Central memory CD4-positive, alpha-beta T cell (primary cell): ENCODE measurements at places on chromosomes 1 and 21.

- no peak for DNase-seq
Measured at GRCh38 chr1:161702250-161702649, 4.8 kb upstream of the FCRLA start.

DNA sequence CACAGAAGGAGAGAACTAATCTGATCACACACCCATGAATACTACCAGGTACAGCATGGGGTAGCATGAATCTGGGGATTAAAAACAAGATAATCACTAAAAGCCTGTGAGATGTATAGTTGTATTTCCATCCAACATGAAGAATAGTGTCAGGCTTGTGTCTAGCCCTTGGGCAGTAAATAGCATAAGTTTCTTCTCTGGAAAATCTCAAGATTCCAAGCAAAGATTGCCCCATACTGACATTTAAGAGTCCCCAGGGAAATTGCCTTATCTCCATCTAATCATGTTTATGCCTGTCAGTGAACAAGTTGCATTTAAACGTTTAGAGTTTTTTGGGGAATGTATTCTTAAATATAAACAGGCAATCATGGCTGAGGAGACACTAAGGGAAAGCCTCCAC, 109.2 kb upstream of the SERTAD4 start:
- DNase-seq, result no peak

DNA sequence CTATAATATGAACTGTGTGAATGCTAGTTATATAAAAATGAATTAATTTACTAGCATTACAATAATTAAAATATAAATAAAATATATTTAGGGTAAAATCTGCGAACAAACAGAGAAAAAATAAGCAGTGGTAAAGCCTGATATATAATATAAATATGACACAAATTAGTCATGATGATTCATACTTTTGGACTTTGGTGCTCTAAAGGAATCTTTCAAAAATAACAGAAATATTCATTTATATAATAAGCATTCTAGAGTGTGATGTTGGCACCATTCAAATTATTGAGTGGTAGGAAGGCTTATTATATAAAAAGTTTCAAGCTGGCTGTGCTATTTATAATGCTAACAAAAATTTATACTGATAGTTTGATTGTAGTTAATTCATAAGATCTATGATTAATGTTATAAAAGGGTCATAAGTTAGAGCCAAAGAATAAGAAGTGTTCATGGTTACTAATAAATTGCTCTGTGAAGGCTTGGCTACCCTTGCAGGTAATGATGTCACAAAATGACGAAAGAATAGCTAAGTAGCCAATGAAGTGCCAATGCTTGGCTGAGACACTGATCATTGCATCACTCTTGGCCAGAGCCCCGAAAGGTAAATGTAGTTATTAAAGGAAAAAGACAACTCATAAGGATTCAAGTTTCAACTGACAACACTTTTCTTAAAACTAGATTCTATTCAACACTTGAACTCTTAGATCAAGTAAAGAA, 108.7 kb downstream of the USH2A start:
- DNase-seq, result no peak

DNA sequence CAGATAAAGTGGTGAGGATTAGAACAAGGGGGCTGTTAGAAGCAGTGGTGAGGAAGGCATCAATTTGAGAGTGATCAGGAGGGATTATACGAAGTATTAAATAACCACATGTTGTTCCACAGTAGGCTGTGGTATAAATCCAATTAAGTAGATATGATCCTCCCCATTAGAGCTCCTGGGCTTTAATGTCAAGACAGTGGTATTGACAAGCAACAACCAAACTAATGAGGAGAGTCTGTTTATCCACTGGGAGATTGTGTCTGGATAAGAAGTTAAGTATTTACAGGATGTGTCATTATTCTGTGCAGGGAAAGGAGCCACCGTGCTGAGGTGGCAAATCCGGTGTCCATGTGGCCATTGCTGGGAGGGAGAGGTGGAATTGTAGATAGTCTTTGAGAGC, 5.8 kb downstream of the ACTN2 start:
- no peak for DNase-seq

DNA sequence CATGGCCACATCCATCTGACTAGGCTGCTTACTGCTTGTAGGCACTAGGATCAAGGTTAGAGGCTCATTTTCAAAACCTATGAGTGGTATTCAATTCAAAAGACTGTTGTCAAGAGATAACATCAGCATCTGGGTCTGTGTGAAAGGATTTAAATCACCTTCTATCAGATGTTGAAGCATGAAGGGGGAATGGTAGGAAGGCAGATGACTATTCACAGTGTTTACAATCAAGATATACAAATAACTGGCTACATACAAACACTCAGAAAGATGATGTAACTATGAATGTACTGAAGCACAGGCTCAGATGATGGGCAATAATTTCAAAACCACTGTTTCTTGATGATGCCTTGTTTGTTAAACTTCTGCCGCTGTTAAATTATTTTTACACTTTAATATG, 249.2 kb downstream of the SLC45A1 start:
- DNase-seq, result no peak

DNA sequence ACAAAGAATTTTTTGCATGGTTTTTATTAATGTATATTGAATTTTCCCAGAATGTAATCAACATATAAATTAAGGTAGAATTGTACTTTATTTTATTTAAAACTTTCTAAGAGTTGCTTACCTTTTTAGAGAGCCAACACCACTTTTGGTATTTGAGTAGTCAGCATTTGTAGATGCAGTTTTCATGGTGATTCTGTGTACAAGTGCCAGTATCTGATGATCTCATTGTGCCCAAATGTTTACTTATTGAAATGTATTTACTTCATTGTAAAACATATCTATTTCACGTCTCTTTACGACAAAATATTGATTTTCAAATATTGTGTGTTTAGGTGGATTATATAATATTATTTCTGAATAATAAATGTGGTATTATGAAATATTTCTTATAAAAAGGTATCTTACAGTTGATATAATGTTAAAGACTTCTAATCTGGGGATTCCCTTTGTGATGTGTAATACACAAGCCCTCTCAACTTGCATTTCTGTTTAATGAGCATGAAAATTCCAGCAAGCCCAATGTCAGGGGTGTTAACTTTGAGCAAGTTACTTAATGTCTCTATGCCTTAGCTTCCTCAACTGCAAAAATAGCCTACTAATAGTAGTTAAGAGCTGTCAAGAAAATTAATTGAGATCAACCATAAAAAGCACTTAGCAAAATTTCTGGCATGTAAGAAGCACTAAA, 141.8 kb upstream of the ZNF648 start:
- no peak for DNase-seq

GRCh38 chr1:54121482-54122134, 31.2 kb downstream of the CDCP2 start:
- peak; percentile 40 for DNase-seq

DNA sequence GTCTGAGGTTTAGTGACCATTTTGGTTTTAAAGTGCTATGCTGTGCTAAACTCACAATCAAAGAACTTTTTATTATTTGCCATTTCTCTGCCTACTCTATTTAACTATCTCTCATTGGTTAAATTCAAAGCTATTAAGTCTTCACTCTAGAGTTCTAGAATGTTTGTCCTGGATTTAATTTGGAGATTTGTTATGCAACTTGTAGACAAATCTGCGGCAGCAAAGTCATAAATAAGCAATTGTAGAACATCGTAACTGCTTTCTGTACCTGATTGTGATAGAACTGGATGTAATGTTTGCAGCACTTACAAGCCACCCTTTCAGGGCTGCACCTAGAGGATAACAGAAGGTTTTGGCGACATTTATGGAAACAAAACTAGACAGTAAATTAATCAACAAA, 566.5 kb upstream of the ADGRL2 start:
- no peak for DNase-seq

- DNase-seq, result no peak
Measured at GRCh38 chr1:3463408-3463863, 9.0 kb downstream of the ARHGEF16 start.

- no peak for DNase-seq
Measured at GRCh38 chr1:186636786-186637185, 43.4 kb downstream of the PTGS2 start.

- DNase-seq, result no peak
Measured at GRCh38 chr1:106620521-106620954, 435.9 kb upstream of the PRMT6 start.

DNA sequence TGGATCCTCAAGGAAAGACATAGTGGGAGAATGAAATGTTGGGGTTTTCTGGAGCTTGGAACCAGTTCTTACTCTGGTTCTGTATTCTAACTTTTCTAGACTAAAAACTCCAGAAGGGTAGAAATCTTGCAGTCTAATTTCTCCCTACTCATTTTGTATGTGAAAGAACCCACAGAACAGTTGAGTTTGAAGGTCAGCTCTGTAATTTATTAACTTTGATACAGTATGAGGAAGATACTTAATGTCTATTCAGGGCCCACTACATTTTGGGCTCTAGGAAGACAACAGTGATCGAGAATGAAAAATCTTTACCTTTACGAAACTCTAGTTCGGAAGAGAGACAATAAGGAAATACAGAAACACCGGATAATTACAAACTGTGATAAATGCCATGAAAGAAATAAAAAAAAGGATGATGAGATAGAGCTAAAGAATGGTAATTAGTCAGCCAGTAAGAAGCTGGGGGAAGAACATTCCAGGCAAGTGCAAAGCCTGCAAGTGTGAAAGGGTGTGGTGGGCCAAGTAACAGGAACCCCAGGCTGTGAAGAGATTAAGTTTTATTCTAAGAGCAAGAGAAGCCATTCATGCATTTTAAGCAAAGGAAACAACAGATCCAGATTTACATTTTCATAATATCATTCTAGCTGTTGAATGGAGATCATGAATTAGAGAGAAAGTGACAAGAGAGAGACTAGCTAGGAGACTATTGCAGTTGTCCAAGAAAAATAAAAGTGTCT, 159.9 kb upstream of the HMCN1 start:
- DNase-seq, result no peak

DNA sequence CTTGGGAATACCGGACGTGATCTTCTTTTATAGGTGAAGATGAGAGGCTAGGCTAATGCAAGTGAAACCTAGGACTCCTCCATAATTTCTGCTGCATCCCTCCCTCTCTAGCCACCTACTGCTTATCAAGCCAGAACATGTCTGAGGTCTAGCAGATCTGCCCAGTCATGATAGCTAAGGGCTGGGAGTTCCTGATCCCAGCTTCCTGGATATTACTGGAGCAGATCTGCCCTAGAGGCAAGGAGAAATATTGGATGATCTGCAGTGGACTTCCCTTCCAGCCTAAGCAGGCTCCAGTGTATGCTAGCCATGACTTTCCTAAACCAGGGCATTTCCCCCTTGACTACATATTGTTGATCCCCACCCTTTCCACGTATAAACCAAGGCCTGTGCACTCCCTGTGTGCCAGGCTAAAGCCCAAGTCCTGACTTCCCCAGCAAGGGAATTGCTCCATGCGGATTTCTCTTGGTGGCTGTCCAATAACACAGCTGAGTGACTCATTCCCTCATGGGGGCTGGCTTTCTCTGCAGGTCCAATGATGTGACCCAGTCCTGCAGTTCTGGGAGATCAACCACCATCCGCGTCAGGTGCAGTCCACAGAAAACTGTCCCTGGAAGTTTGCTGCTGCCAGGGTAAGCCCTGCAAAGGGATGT, 15.5 kb upstream of the SARS1 start:
- no peak for DNase-seq

DNA sequence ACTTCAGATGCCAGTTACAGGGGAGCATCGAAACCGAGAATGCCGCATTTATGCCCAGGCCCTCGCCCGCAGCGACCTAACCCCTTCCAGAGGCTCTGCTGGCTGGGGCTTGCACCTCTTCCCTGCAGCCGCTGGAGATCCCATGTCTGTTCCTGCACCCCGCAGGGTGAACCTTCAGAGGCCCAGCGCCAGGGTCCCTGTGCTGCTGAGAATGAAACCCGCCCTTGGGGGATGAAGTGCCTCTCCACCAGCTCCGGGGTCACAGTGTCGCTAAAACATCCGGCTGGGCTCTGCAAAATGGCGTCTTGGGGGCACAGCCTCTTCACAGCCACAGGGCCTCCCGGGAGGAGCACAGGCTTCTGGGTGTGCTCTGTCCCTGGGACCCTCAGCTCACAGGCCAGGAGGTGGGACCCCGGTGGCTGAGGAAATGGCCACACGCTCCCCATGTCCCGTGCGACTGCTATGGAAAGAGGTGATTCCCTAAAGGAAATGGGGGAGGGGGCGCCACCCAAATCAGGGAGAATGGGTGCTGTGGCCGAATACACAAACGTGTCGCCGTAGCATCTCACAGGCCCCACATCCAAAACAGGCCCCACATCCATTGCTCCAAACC, 39.9 kb upstream of the TSPEAR start:
- no peak for DNase-seq

GRCh38 chr1:234149217-234149616, 224.0 kb upstream of the COA6 start:
- DNase-seq, result no peak

- no peak for DNase-seq
Measured at GRCh38 chr1:72869441-72869840, 587.1 kb upstream of the NEGR1 start.

GRCh38 chr1:145964328-145965118, at the start of the genes ANKRD34A and POLR3GL:
ANKRD34A (minus strand) TSS chr1:145964575; CDS start chr1:145961759, 2,816 bp downstream.
POLR3GL (plus strand) TSS chr1:145964690; CDS start chr1:145974866, 10,176 bp downstream.
- DNase-seq, result peak; percentile 90

DNA sequence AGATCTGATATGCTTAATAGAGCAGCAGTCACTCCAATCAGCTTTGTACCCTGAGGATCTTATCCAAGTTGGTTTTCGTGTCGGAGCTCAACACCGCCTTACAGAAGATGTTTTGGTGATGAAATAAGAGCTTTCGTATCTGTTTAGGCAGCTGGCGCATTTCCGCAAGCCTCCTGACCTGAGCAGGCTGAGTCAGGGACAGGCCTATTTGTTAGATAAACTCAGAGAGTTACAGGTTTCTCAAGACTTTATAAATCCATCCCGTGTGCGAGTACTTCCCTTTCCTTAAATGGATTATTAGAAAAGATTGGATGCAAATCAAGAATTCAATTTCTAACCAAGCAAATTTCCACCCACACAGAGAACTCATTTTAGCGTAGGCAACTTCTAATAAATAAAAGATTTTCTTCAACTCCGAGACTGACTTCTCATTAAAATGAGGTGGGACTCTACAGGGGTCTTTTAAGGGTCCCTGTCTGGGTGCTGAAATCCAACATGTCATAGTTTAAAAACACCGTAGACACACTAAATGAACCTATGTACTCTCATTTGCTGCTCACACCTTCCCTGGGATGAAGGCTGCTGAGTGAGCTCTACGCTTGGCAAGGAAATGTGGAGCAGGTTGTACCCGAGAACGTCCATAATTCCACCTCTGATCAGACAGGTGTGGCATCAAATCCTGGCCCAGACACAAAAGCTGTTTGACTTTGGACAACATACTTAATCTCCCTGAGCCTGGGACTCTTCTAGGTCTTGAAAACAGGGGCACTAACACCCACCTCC, 106.9 kb upstream of the F3 start:
- no peak for DNase-seq

GRCh38 chr1:216607067-216607697, 116.0 kb downstream of the ESRRG start:
- DNase-seq, result no peak
